Mesenteric fat pad (tissue), 1 donor: ENCODE measurements at places on chromosomes 1 and 21. TPM values are rescaled to one million over a fixed set of nuclear protein-coding genes. Genes with fewer than 3 reads are reported as not detected.

DMBX1 gene
- total RNA-seq = 0.45 TPM

DNA sequence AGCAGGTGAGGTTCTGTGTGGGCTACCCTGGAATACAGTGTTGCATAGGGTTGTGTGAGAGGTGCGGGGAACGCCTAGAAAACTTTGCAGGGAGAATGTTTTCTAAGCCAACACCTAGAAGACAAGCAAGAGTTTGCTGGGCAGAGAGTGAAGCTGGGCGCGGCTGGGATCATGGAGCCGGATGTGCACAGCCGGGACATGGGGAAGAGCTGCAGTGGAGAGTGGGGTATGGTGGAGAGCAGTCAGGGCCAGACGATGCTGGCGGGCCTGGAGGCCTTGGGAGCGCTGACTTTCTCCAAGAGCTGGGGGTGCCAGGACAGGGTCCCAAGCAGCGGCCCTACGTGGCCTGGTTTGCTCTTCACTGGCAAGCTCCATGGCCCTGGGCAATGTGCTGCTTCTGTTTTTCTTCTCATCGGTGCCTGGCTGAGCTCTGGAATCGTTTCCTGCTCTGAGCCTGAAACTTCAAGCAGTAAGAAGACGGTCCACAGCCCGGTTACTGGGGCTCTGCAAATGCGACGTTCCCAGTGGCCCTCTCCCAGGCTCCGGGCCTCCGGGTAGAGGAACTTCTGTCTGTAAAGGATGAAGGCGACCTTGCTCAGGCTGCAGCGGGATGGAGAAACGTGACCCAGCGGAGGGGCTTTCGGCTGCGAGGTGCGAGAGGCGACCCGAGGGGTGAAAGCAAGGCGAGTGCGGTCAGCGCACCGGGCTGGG is 51.9 kb upstream of the CD34 start:
- no peak for DNase-seq

ATP5PB gene
- total RNA-seq = 161 TPM

DNA sequence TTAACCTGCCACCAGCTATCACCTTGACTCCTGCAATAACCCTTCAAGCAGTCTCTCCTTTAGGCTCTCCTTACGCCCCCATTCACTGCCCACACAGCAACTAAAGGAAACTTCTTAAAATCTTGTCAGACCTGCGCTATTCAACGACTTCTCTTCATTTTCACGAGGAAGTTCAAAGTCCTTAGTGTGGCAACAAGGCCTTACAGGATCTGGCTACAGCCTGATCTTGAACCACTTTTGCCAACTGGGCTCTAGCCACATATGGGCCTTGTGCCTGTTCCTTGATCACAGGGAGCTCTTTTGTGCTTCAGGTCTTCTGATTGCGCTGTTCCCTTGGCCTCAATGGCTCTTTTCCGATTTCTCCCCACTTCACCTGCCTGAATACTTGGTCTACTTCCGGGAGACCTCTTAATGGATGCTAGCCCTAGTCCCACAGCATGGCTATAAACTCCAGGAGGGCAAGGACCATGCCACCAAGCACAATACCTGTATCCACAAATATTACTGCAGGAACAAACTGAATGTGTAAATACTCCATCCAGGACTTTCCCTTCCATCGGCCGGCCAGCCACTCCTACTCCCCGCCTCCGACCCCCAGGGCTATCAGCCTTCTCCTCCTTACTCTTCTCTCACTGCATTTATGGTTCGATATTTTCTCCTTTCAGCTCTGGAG is 2.3 kb upstream of the CTNNBIP1 start:
- DNase-seq = peak; percentile 33

- DNase-seq = no peak
Measured at GRCh38 chr1:68205794-68206358, 26.4 kb downstream of the WLS start.

- DNase-seq = no peak
Measured at GRCh38 chr1:218255090-218255489, 30.0 kb upstream of the RRP15 start.

S100A9 gene
- 892 TPM for total RNA-seq

HUNK gene
- total RNA-seq = 0.55 TPM

MACF1 gene
- 386 TPM for total RNA-seq

GRCh38 chr1:153978274-153978909 is 918 bp upstream of the JTB start:
- no peak for DNase-seq

DNA sequence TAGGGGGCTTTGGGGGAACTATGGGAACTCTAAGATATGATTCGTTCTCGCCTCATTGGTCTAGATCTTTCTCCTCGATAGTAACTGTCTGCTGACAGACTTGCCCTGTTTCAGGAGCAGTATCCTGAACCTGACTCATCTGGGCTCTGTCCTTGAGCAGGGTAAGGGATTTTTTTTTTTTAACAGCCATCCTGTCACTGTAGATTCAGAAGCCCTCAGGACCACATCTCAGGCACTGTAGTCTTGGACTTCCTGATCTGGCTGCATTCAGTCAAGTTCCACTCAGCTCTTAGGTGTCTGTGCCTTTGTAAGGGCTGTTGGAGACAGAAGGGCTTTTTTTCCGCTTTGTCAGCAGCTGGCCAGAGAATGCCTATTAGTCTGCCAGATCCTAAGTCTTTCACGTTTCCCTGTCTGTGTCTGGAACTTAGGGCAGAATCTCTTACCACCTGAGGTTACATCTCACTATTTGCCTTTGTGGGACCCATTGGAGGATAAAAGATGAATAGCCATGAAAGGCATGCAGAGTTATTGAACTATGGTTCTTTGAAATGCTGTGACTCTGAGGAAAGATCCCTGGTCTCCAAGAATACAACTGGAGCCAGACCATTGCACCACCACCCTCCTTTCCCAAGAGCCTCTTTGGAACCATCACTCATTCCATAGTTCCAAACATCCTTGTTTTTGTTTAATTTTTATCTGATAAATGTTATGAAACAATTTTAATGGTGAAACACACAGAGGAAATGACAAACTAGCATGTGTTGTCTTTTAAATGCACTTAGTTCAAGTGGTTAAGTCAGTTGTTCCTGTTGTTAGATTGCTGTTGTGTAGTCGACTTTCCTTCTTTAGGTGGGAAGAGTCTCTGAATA is 49.7 kb upstream of the MACF1 start:
- no peak for DNase-seq

GRCh38 chr21:29287383-29287782 is 11.3 kb upstream of the BACH1 start:
- DNase-seq = no peak

DNA sequence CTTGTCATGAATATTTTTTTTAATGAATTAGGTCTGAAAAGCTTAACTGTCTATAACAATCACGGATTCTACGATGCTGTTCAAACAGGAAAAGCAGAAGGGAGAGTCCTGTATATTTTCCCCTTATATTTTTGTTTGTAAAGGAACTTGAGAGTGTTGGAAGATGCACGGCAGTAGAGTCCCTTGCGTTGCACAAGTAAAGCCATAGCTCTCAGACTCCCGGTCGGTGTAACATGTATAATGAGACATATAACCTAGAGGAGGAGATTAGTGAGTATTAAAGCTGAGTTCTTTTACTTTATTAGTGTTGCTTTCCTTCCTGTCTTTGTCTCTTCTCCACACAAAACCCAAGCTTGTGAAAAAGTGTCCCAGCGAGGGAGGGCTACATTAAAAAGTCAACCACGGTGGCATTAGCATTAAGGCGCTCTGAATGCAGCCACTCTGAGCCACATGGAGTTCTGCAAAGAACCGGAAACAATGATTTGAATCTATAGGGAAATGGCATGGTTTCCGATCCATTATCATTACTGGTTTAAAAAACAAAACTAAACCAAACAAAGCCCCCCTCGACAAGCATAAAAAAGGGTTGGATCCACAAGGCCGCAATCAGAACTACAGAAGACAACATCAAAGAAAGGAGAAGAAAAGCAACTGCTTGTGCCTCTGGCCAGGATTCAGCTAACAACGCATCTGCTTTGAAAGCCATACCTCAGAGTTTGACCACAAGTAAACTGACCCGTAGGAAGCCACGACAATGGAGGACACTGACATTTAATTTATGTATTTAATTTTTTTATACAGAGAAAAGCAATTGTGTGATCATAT is 356.8 kb downstream of the LMO4 start:
- DNase-seq = no peak

TSSK3 gene
- 1.2 TPM for total RNA-seq

DNA sequence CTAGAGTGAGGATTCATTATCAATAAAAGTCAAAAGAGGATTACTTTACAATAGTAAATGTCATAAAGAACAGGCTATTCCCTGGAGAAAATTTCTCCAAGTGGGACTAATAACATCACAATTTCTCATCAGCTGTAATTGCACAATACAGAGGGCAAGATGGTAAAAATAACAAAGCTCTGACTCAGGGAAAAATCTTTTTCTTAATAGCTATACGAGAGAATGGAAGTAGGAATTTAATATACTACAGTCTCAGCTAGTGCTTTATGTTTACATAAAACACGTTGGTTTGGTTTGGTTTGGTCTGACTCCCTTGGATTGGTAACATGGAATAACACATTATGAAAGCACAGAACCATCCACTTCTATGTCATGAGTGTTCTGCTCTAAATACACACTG is 397.6 kb downstream of the LRRIQ3 start:
- no peak for DNase-seq

DNA sequence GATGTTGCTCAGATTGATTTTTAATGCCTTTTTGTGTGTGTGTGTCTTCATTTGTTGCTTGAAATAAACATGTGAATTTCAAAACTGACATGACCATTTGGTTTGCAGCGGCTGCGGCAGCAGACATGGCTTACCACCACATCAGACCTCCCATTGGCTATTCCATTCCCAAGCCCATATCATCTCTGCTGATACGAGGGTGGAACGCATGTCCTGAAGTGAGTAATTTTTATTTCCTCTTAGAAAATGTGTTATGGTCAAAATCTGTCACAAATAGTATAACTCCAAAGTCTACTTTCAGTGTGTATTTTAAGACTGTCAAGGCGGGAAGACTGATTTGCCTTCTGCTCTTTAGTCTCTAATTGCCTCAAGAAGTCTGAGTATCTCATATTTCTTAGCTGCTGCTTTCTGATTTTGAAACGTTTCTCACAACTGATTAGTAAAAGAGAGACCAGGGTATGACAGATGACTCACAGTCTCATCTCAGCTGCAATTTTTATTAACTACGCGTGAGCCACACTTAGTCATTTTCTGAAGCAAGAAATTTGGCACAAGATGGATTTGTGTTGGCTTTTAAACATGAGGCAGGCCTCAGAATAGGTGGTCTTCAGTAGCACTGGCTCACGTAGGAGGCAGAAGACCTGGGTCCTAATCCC is 49.0 kb downstream of the LRRC53 start:
- DNase-seq = no peak

DNA sequence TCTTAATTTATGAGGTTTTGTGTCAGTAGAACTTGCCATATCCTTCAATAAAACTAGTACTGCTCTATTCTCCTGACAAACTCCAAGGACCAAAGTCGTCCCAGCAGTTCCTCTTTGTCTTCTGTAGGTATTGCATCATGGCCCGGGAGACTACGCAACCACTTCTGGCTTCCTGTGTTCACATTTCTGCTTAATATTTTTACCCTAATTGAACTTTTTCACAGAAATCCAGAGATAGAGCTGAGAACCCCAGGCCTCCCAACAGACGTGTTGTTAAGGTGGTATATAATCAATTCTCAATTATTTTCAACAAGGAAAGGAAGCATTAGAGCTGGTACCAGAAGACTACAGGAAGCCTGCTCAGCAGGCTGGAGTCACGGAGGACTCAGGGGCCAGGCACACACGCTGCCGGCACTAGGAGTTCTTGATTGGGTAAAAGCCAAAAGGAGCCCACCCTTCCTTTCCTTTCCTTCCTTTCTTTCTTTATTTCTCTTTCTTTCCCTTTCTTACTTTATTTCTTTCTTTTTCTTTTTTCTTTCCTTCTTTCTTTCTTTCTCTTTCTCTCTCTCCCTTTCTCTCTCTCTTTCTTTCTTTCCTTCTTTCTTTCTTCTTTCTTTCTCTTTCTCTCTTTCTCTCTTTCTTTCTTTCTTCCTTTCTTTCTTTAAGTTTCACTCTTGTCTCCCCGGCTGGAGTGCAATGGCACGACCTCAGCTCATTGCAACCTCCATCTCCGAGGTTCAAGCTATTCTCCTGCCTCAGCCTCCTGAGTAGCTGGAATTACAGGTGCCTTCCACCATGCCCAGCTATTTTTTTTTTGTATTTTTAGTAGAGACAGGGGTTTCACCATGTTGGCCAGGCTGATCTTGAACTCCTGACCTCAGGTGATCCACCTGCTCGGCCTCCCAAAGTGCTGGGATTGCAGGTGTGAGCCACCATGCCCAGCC is 173.7 kb downstream of the ZBTB18 start:
- no peak for DNase-seq

CLCN6 gene
- total RNA-seq = 24.1 TPM

DNA sequence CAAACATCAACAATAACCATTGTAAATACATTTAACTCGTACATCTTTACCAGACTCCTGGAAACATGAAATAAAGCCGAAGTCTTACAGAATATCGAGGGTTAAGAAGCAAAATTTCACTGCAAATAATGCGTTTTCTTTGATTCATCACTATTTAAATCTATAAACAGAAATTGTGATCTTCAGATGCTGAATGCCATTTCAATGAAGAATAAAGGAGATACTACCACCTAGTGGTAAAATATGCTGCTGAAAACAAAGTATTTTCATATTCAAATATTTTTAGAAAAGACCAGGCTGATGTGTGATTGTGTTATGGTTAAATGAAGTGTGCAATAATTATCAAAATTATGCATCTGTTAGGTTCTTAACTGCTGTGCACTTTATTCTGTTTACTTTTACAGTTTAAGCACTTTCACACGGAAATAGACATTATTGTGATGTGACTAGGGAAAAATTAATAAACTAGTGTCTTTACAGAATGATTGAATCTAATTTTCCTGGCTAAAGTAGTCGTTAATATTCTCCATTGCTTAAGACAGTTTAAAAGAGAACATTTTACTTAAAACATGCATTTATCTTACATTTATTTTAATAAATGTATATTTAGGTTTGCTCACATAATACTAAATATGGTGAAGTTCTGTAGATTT is 1093.1 kb downstream of the MRPL39 start:
- no peak for DNase-seq

GAS5 gene
- total RNA-seq = 223 TPM

STUM gene
- total RNA-seq = 1.8 TPM

DNA sequence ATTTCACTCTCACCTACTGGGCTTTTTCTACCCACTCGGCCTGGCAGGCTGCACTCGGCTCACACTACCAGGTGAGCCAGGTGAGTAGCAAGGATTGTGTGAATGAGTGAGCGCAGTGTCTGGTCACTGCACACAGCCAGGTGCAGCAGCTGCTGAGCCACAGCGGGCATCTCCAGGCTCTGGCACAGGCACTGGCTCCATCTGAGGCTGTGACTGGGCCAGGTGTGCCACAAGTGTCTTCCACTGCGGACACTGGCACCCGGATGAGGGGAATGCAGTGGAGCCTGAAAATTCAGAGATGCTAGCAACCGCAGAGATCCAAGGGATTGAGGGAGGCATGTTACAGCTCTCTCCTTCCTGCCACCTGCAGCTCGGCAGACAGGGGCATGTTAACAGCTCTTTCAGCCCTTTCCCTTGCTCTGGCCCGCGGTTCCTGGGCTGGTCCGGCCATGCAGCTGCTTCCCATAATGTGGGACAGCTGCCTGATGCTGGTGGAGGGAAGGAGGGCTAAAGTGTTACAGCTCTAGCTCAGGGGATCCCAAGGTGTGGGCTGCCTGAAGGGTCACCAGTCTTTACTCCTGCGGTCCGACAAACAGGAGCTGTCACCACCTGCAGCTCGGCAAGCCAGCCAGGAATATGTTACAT is 1038.3 kb downstream of the AMY1C start:
- no peak for DNase-seq

NKAIN1 gene
- not detected for total RNA-seq

LRRC3 gene
- 3.8 TPM for total RNA-seq

- no peak for DNase-seq
Measured at GRCh38 chr1:93694039-93694438, 12.4 kb upstream of the BCAR3 start.

LCE1F gene
- not detected for total RNA-seq
